Right renal pelvis (tissue), 4 donors: ENCODE measurements at places on chromosomes 16 and 17.

GRCh38 chr16:78433116-78433515 is 333.7 kb downstream of the WWOX start:
- no peak for DNase-seq

DNA sequence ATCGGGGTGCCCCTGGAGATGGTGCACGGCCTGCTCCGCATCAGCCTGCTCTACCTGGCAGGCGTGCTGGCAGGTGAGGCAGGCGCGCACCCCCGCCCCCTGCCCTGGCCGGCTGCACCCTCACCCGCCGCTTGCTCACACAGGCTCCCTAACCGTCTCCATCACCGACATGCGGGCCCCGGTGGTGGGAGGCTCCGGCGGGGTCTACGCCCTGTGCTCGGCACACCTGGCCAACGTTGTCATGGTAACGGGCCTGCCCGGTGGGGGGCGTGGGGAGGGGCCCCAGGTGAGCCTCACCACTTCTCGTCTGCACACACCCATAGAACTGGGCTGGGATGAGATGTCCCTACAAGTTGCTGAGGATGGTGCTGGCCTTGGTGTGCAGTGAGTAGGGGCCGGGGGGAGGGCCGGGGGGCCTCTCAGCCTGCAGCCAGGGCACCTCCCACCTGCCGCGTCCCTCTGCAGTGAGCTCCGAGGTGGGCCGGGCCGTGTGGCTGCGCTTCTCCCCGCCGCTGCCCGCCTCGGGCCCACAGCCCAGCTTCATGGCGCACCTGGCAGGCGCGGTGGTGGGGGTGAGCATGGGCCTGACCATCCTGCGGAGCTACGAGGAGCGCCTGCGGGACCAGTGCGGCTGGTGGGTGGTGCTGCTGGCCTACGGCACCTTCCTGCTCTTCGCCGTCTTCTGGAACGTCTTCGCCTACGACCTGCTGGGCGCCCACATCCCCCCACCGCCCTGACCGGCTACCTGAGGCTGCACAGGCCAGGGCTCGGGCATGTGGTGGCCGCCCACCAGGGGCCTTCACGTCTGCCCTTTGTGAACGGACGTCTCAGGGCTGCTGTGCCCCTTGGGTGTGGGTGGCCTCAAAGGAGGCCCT is 2.1 kb downstream of the RHBDL1 start:
- no peak for DNase-seq

DNA sequence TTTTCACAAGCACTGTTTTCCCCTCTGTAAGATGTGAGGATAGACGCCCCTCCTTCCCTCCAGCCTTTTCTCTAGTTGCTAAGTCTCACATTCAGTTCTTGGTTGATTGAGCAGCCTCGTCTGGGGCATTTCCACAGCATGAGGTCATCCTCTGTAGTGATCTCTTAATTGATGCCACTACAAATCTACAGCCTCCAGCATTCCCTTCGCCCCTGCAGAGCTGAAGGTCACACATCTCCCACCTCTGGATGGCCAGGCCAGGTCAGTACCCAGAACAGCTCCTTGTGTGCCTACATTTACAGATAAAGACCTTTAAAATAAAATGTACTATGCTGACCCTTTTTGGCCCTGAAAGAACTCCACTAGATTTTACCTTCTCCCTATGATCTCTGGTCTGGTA is 32.5 kb upstream of the CDH11 start:
- peak; percentile 26 for DNase-seq

DNA sequence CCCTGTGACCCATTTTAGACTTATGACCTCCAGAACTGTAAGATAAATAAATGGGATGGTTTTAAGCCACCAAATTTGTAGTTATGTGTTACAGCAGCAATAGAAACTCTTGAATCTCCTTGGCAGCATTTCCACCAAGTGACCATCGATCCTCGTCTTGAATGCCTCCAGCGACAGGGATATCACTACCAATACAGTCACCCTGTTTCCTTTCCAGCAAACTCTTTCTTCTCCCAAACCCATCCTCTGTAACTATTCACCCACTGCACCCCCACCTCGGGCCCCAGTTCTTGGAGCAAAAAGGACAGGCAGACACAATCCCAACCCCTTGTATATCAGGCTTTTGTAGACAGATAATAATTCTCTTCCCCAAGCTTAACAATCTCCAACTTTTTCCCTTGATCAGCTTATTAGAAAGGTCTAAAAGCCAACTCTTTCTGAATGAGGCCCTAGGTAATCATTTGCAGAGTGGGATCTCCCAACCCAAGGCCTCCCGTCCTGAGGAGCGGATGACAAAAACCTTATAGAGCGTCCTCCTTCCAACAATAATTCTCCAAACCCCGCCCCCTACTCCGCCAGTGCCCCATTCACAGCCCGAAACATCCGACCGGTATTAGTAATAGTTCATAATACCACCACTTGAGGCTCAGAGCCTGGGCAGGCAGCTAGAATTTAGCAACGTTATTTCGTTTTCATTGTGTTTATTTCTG is 14.7 kb upstream of the PLLP start:
- DNase-seq = no peak
